Right cardiac atrium (tissue), 5 donors: ENCODE measurements at places on chromosomes 1 and 21. TPM values are rescaled to one million over a fixed set of nuclear protein-coding genes. Genes with fewer than 3 reads are reported as not detected.

DNA sequence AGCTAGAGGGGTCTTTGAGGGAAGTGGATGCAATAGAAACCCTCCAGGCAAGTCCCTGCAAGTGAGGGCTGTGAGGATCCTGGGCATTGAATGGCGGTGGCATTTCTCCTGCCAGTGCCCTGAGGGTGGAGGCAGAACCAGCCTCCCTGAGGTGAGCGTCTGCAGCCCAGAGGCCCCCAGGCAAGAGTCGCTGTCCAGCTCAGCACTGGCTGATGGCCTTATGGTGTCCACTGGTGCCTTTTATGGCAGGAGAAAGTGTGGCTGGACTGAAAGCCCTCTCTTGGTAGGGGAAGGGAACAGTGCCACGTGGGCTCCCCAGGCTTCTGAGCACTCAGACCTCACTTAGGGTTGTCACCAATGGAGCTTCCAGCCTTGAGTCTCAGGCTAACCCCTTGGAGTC is 77.3 kb downstream of the SH3BGR start:
- no peak for DNase-seq

The PGBD2 gene
- 2.8 TPM for total RNA-seq

DNA sequence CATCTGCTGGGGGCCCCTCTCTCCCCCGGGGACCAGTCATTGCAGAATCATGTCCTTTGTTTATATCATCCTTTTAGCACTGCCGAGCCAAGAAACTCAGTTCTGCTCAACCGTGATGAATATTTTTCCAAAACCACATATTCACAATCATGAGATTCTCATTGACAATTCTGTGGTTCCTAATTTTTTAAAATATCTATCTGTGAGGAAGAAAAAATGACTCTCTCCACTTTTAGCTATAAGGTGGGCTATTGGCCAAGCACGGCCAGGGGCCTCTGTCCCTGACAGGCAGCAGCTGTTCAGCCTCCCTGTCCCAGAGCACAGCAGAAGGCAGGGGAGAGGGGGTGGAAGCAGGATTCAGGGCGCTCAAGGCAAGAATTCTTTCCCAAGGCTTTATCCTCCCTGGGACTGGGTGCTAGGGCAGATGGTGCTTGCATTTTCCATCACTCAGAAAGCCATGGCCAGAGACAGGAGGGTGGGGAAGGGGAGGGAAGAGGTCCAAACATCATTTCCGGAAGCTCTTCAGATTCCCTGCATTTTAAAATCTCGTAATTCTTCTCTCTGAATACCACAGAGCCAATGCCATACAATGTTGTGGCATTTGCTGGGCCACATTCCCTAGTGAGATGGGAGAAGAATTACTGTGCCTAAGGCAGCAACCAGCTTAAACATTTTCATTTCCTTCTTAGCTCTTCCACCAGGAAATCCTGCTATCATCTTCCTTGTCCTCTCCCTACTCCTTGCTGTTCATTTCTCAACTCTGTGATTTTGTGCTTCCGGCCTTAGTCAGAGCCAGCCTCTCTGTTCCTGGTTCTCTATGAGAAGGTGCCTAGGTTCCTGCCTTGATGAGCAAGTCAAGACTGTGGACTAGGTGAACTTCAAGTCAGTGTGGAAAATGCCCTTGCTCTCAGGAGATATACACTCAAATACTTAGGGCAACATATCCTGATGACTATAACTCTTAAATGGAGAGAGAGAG is 60.3 kb downstream of the KCNJ6 start:
- DNase-seq = no peak

GRCh38 chr1:3482378-3482849 is 27.9 kb downstream of the ARHGEF16 start:
- DNase-seq = no peak

GRCh38 chr1:94773296-94773809 is 46.8 kb upstream of the SLC44A3 start:
- DNase-seq = no peak

DNA sequence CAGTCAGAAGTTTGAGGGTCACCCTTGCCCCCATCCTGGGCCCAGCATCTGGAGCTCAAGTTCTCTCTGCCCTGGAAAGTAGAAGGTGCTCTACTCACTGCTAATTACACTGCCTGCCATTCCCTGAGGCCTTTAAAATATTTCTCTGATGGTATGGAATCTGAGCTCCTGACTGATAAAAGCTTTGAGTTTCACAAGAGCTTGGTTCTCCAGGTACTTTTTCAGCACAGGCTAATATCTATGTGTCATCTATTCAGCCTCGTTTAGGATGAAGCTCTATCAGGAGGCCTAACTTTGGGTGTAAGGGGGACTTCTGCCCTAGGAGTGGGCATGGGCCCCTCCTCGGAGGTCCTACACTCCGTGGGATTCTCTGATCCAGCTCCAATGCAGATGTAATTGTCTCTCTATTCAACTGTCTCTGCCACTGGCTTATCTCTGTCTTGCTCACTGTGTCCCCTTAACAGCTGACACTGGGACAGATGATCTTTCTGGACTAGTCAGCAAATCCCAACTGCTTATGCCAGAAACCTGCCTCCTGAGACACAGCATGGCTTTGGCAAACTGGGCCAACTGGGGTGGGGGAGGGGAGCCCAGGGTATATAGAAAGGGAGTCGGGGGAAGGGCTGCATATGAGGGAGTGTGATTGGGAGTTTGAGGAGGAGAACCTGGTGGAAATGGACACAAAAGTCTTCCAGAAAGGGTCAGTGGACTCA is 104.2 kb upstream of the GADD45A start:
- DNase-seq = no peak

GRCh38 chr1:43814401-43814800 is 107.1 kb downstream of the ST3GAL3 start:
- no peak for DNase-seq

DNA sequence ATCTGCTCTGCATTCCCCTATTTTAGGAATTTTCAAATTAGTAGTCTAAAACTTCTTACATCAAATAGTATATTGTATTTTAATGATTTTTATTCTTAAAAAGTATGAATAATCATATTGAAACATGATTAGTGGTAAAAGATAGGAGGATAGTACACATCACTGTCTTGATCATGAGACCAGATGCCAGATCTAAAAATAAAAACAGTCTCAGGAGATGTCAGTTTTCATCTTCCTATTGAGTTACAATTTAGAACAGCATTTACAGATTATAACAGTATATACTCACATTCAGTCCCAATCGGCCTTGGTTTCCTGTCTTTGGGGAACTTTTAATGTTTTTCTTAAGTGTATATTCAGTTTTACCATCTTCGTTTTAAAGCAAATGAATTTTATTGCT is 95.9 kb downstream of the USP25 start:
- no peak for DNase-seq

The EPHA8 gene
- total RNA-seq = not detected

- DNase-seq = no peak
Observed at GRCh38 chr1:18155881-18156385, 48.3 kb downstream of the IGSF21 start.

The CRABP2 gene
- total RNA-seq = 1.6 TPM

- DNase-seq = no peak
Observed at GRCh38 chr1:43443197-43443946, 10.4 kb downstream of the HYI start.

- no peak for DNase-seq
Observed at GRCh38 chr21:36540700-36541099, 60.8 kb upstream of the CLDN14 start.

DNA sequence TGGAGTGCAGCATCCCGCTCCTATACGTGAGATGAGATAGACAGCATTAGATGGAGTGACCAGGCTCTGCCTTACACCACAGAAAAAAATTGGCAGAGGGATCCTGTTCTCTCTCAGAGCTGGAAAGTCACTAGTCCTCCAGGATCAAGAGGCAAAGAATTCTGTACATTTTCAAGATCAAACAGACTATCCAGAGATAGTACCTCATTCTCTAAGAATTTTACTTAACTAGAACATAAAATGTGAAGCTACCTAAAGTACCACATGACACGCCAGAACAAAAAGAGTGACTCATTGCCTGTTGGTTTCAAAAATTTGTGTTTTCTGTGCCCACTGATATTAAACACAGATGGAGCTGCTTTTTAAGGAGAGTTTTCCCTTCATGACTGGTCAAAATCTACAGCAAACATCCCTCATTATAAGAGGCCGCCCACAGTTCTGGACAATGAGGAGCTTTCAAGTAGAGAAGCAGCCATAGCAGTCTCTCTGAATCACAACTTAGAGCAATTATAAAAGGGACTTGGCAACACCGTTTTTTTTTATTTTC is 32.3 kb downstream of the CD160 start:
- no peak for DNase-seq

GRCh38 chr1:33242652-33243051 is 13.6 kb upstream of the ZNF362 start:
- no peak for DNase-seq

DNA sequence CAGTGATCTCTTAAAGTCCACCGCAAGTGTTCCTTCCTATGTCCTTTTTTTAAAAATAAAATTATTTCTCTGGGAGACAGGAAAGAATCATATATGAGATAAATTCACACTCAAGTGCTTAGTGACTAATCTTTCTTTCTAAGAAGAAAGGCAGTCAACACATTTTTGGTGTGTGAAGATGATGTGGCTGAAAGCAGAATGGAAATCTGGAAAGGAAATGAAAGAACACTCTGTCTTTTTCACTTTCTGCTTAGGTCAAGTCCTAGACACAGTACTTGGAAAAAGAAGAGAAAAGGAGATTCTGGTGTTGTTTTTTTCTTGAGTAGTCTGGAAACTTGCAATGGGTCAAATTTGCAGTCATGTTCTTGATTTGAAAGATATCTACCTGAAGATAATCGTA is 45.5 kb upstream of the PRRX1 start:
- DNase-seq = no peak

GRCh38 chr1:39819091-39819812 is 30.6 kb upstream of the BMP8B start:
- no peak for DNase-seq

DNA sequence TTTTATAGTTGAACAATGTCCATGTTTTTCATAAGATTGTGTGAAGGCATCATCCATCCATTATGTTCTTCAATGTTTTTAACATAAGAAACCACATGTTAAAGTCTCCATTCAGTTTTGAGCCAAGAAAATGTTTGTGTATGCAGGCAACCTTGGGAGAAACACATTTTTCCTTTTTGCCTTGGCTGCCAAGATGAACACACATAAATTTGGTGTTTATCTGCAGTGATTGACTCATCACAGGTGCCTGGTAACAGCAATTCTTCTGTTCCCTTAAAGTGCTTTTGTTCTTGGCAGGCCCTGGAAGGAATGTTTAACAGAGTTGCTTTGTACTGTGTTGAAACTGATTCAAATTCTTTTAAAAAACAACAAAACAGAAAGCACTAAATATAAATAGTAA is 709.9 kb upstream of the ADGRL4 start:
- DNase-seq = no peak

The CTSK gene
- 22.2 TPM for total RNA-seq

DNA sequence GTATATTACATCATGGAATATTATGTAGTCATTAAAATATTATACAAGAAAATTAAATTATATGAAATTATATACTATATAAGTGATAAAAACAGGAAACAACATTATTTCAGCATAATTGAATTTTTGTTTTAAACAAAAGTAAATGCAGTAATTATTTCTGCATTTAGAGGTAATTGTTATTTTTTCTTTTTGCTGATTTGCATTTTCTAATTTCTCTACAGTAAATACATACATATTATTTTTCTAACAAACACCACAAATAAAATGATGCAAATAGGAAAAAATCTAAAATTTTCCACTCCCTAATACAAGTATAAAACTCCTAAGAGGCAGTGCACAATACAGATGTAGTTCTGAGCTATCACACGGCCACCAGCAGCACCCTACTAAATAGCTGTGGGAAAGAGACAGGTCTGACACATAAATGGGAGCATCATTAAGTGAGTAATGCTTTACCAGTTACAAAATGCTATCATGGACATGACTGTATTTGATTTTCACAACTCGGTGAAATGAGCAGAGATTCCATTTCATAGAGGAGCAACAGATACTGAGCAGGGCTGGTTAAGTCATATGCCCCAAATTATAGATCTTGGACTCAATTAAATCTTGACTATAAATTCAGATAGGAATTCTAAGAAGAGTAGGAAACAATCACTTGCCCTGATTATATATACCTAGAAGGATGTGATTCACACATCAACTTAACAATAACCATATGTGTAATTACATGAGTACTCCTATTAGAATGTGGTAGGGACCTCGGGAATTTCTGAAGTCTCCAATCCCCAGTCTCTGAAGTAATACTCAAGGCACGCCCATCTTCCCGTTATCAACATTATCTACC is 49.0 kb downstream of the NRIP1 start:
- no peak for DNase-seq

- no peak for DNase-seq
Observed at GRCh38 chr1:89553157-89553556, 28.5 kb downstream of the LRRC8B start.

The ASCL5 gene
- total RNA-seq = not detected

DNA sequence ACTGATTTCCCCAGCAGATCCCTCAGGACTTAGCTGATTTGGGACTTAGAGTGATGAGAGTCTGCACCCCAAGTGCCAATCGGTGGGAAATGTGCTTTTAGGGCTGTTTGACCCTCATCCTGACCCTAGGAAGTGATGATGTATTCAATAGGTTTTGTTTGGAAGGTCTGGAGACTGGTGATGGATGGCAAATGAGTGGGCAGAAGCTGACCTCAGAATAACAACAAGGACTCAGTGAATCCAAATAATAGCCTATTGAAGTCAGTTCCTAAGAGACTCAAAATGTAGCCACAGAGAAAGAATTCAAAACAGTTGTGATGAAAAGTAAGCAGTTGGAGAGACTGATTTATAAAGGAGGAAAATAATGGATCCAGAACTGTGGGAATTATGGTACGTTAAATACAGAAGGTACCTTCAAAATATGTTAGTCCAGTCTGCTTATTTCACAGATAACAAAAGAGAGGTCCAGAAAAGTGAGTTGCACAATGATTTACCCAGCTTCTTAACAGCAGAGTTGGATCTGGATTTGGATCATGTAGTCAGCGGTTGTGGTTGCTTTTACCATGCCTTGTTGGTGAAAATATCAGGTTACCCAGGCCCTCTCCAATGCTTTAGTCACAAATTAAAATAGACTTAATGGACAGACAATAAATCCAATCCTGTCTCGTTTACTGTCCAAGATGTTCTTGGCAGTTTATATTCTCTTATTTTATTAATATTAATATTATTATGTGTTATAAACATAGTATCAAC is 123.0 kb upstream of the PTBP2 start:
- no peak for DNase-seq

DNA sequence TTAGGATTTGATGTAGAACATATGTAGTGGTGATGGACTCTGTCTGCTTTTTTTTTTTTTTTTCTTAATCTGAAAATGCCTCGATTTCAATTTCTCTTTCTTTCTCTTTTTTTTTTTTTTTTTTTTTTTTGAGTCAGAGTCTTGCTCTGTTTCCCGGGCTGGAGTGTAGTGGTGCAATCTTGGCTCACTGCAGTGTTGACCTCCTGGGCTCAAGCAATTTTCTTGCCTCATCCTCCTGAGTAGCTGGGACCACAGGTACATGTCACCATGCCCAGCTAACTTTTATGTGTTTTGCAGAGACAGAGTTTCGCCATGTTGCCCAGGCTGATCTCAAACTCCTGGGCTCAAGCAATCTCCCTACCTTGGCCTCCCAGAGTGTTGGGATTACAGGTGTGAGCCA is 17.4 kb downstream of the MAST2 start:
- DNase-seq = no peak
